ENCODE measurements at places on chromosomes 16 and 17. TPM values are rescaled to one million over a fixed set of nuclear protein-coding genes. Genes with fewer than 3 reads are reported as not detected.

DNA sequence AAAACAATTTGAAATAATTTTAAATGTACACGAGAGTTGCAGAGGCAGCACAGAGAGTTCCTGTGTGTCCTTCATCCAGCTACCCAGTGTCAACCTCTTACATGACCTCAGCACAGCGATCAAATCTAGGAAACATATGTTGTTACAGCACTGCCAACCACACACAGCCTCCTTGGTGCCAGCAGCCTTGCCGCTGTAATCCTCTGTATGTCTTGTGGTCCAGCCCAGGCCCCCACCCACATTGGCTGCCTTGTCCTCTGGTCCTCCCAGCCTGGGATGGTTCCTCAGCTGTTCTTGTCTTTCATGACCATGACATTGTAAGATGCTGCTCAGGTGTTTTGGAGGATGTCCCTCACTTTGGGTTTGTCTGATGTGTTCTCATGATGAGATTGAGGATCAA, 178.0 kb downstream of the RPTOR start:
- DNase-seq: no peak
- no peak overlapping the region for H3K27ac ChIP-seq
- H3K4me3 ChIP-seq: no peak overlapping the region
- peaks cover 9% of the 10 kb centered on the region for H3K4me1 ChIP-seq

- no peaks in the 10 kb centered on the region for H3K36me3 ChIP-seq
- H3K4me3 ChIP-seq: no peak overlapping the region
- no peaks in the 10 kb centered on the region for H3K4me1 ChIP-seq
- DNase-seq: no peak
Measured at GRCh38 chr17:61048376-61049106, 351.1 kb upstream of the TBX2 start.

DNA sequence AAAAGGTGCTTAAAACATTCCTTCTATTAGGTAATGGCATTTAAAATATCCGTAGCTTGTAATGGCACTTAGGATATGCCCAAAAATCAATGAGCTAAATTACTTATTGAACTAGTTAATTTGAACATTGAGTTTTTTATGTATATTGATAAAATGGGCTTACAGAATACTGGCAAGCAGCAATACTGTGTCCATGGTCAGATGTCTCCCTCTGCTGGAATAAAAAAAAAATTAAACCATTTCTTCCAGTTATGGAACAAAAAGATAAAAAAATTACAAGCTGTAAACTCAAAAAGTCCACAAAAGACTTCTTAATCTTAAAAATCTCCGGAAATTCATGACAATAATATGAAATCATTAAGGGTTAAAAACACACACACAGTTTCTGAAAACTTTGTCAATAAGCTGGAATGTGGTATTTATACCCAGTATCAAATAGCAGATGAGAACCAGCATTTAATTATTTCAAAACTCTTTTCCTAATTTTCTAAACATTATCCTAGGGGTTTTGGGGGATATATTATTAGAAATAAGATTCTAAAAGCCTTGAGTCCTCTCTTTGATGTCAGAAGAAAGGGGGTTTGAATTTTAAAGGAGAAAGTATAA, 21.5 kb upstream of the PSMD7 start:
- no peaks in the 10 kb centered on the region for H3K27me3 ChIP-seq
- H3K4me1 ChIP-seq: no peaks in the 10 kb centered on the region
- DNase-seq: no peak
- no peaks in the 10 kb centered on the region for H3K36me3 ChIP-seq
- H3K27ac ChIP-seq: no peak overlapping the region
- H3K4me3 ChIP-seq: no peak overlapping the region

The HBA2 gene
- not detected for total RNA-seq

DNA sequence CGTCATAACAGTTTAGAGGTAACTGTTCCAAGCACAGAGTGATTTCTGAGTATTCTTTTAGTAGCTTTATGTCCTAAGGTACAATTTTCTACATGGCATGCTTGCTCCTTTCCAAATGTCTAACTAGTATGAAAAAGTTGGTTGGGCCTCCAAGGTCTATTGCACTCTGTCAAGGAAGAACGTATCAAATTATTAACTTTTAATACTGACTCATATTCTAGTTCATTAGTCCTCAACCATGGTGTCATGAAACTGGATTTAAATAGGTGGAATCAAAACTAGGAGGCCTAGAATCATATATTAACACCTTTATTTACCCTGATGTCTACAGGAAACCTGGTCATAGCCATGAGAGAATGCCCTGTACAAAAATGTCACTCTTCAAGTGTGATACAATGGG, 61.4 kb downstream of the STH start:
- no peak overlapping the region for H3K27ac ChIP-seq
- H3K4me1 ChIP-seq: no peaks in the 10 kb centered on the region
- no peak overlapping the region for H3K4me3 ChIP-seq
- DNase-seq: no peak
- peaks cover 68% of the 10 kb centered on the region for H3K36me3 ChIP-seq

DNA sequence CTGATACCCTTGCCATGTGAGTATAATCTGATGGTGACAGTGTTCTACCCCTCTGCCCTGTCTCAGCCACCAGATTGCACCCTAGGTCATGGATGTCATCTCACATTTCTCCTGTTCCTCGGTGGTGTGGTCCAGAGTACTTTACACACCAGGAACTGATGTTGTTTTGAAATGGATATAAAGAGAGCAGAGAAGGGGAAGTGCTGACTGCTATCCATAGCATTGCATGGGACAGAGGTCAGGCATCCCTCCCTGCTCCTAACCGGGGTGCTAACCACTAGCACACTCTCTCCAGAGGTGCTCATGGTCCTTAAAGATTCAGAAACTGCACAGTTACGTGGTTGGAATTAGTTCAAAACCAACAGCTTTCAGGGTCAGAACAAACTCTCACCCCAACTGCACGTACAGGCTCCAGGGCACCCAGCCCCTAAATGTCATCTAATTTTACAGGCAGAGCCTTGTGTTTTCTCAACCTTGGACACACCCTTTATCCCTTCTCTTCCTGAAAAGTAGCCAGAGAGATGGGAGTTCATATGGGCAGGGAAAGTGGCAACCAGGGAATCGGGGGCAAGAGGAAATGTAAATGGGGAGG, 16.3 kb downstream of the TTLL6 start:
- peaks cover 3% of the 10 kb centered on the region for H3K27me3 ChIP-seq
- H3K36me3 ChIP-seq: no peaks in the 10 kb centered on the region
- peaks cover 75% of the 10 kb centered on the region for H3K4me1 ChIP-seq
- H3K4me3 ChIP-seq: no peak overlapping the region
- H3K27ac ChIP-seq: no peak overlapping the region

DNA sequence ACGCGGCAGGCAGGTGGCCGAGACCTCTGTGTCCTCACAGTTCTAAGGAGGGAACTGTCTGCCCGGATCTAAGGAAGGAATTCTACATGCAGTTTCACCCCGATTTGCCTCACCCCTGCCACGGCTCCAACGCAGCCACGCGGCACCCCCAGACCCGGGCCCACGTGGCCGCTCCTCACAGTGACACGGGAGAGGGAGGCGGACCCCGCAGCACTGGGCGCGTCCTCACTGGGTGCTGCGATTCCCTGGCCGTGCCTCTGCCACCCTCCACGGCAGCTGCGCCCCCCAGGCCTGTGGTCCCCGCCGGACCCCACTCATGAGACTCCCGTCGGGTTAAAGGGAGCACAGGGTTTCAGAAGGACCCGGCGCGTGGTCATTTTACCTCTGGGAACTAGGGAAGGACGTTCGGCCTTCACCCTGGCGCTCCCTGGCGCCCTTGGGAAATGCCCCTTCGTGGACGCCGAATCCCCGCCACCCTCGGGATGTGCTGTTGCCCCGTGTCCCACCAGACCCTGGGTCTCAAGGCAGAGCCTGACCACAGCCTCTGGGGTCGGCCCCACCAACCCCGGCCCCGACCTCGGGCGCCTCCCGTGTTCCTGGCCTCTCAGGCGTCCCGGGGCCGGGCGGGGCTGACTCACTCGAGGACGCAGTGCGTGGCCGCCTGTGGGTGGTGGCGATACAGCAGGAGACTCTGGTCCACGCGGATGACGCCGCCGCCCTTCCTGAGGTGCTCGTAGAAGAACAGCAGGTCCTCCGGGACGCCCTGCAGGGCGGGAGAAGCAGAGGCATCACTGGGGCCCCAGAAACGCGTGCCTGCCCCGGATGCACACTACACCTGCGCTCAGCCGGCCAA, 118.8 kb upstream of the METRNL start:
- H3K27me3 ChIP-seq: no peaks in the 10 kb centered on the region
- no peaks in the 10 kb centered on the region for H3K4me1 ChIP-seq
- no peak for DNase-seq
- no peak overlapping the region for H3K27ac ChIP-seq
- H3K36me3 ChIP-seq: peaks cover 2% of the 10 kb centered on the region

The SEC14L5 gene
- total RNA-seq: 0.36 TPM

GRCh38 chr17:67359960-67360791, 6.2 kb downstream of the PSMD12 start:
- no peak overlapping the region for H3K27ac ChIP-seq
- no peak for DNase-seq
- peaks cover 13% of the 10 kb centered on the region for H3K36me3 ChIP-seq
- no peak overlapping the region for H3K4me3 ChIP-seq
- peaks cover 39% of the 10 kb centered on the region for H3K4me1 ChIP-seq
- H3K27me3 ChIP-seq: no peaks in the 10 kb centered on the region

DNA sequence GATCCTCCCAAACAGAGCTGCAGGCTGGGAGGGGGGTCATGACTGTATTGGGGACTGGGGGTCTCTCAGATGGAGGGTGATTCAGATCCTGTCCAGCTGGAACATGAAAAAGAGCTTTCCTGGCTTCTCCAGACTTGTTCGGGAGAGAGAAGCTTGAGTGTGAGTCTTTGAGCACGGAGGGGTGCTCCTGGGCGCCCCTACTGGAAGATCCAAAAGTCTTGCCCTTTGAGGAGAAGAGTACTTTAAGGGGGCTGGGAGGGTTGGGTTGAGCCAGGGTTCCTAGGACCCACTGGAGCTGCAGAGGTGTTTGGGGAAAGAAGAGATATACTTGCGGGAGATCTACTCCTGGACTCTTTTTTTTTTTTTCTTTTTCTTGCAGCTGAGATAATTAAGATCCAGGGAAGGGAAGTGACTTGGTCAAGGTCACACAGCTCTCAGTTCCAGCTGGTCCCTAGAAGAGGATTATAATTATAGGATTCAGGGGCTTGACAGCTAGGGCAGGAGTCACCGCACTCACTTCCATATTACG, 8.4 kb downstream of the RARA start:
- peak overlapping the region; percentile 45 for H3K27ac ChIP-seq
- peak overlapping the region; percentile 86 for H3K4me3 ChIP-seq
- peaks cover 89% of the 10 kb centered on the region for H3K4me1 ChIP-seq
- peak; percentile 64 for DNase-seq
- H3K27me3 ChIP-seq: no peaks in the 10 kb centered on the region
- no peaks in the 10 kb centered on the region for H3K36me3 ChIP-seq

The KRT36 gene
- not detected for total RNA-seq

The KRTAP1-5 gene
- not detected for total RNA-seq

DNA sequence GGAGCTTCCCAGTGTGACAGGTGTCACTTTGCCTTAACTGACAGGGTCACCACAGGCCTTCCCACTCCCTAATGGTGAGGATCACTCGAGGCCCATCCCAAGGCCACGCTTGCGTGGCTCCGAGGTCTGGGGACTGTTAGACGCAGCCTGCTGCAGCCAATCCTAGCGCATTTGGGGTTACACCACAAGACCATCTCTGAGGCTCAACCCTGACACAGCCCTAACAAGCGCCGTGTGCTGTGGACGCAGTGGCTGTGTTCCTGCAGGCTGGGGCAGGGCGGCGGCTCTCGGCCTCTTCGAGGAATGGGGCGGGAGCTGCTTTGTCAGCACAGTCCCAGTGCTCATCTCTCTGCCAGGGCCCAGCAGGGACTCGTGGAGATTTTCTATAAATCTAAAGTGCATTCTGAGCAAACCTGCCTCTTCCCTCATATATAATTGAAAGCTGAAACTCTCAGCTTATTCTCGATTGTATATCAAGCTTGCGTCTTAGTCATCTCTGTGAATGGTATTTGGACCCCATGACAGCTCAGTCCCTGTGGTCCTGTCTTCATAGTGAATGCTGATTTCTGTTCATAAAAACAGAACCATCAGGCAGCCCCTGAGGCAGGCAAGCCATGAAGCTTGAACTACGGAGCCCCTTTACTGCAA, 65.8 kb upstream of the CHMP6 start:
- H3K36me3 ChIP-seq: peaks cover 32% of the 10 kb centered on the region
- H3K4me1 ChIP-seq: no peaks in the 10 kb centered on the region
- no peaks in the 10 kb centered on the region for H3K27me3 ChIP-seq
- no peak overlapping the region for H3K4me3 ChIP-seq

The INCA1 gene
- 0.93 TPM for total RNA-seq

GRCh38 chr17:35521150-35521549, 16.3 kb downstream of the SLFN12L start:
- no peaks in the 10 kb centered on the region for H3K27me3 ChIP-seq
- no peaks in the 10 kb centered on the region for H3K4me1 ChIP-seq
- DNase-seq: no peak
- H3K4me3 ChIP-seq: no peak overlapping the region
- no peak overlapping the region for H3K27ac ChIP-seq

The SHPK gene
- total RNA-seq: 30.9 TPM

The DPEP1 gene
- total RNA-seq: 37.6 TPM

The AKAP10 gene
- total RNA-seq: 17.6 TPM

DNA sequence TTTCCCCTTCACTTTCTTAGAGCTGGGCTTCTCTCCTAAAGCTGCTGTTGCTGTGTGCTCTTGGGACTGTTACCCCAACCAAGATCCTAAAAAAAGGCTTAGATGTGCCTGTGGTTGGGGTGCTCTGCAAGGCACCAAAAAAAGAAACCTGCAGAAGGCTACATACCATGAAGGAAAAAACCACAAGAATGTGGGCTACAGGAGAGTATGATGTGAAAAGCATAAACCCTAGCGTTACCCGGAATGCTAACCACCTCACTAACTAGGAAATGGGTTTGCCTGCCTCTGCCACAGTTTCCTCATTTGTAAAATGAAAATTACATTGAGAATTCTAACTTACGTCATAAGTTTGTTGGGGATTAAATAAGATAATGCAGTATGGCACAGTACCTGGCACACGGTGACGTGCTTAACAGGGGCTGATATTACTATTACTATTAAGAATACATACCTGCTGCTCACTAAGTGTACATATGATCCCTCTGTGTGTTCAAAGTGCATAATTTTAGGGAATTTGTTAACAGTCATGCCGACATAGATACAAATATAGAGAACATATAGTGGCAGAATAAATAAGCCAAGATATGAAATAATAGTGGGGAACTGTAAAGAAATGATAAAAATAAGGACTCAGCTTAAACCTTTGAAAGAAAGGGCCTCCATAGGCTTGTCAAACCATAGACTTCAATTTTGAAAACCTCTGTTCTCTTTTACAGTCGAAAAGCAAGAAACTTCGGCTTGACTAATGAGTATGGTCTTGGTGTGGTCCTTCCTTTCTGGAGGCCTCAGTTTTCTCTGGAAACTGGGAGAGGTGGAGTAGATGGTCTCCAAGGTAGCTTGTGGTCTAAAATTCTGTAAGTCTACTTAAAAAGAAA, 177.8 kb upstream of the TBX2 start:
- peaks cover 7% of the 10 kb centered on the region for H3K4me1 ChIP-seq
- H3K36me3 ChIP-seq: no peaks in the 10 kb centered on the region
- H3K27me3 ChIP-seq: no peaks in the 10 kb centered on the region
- no peak overlapping the region for H3K4me3 ChIP-seq

The GSPT1 gene
- 316 TPM for total RNA-seq

- no peak for DNase-seq
- H3K36me3 ChIP-seq: no peaks in the 10 kb centered on the region
- H3K4me1 ChIP-seq: peaks cover 54% of the 10 kb centered on the region
- no peaks in the 10 kb centered on the region for H3K27me3 ChIP-seq
Measured at GRCh38 chr17:49101054-49101534, 31.5 kb upstream of the B4GALNT2 start.
